Stimulated activated CD8-positive, alpha-beta memory T cell treated with anti-CD3 and anti-CD28 coated beads, Interleukin-4, amount 100 ng/mL, for 1 hour (primary cell): ENCODE measurements at places on chromosomes 7 and 10.

DNA sequence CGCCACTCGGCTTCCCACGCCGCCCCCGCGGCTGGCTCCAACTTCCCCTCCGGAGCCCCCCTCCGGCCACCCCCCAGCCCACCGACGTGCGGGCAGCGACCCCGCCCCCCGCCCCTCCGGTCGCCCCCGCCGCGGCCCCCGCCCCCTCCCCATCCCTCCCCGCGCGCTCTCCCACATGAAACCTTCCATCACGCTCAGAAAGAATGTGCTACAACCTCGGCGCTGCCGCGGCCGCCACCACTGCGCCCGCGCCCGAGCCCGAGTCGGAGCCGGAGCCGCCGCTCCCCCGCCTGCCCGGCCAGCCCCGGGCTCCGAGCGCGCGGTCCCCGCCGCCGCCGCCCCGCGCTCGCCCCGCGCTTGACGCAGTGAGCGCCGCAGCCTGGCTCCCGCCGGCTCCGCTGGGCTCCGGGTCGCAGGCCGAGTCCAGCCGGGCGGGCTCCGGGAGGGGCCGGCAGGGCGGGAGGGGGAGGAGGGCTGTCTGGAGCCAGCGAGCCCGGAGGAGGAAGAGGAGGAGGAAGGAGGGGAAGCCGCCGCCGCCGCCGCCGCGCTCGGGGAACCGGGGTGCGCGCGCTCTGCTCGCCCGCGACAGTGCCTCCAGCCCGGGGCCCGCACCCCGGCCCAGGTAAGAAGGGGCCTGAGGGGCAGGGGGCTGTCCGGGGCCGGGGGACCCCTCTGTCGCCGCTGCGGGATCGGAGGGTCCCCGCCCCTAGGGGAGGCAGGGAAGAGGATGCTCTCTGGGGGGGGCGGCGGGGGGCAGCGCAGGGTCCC, 4.3 kb upstream of the ELFN1 start:
- no peak for DNase-seq

GRCh38 chr10:25061711-25062449, 45.5 kb downstream of the THNSL1 start:
- DNase-seq: no peak

DNA sequence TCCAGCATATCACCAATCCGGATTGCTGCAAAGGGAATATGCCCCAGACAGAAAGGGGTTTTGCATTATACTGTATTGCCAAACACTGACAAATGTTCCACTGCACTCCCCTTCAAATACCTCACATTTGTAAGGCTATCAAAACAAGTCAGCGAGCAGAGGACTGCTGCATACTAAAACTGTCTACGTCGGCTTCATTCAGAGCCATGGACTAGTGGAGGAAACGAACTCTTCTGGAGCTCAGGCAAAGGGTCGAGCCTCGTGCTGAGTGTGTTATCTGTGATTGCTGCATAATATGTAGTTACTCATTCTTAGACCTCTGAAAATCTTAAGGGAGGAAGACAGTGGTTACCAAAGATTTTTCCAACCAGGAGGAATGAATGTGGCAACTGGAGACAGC, 200.2 kb downstream of the DYNC1I1 start:
- no peak for DNase-seq

DNA sequence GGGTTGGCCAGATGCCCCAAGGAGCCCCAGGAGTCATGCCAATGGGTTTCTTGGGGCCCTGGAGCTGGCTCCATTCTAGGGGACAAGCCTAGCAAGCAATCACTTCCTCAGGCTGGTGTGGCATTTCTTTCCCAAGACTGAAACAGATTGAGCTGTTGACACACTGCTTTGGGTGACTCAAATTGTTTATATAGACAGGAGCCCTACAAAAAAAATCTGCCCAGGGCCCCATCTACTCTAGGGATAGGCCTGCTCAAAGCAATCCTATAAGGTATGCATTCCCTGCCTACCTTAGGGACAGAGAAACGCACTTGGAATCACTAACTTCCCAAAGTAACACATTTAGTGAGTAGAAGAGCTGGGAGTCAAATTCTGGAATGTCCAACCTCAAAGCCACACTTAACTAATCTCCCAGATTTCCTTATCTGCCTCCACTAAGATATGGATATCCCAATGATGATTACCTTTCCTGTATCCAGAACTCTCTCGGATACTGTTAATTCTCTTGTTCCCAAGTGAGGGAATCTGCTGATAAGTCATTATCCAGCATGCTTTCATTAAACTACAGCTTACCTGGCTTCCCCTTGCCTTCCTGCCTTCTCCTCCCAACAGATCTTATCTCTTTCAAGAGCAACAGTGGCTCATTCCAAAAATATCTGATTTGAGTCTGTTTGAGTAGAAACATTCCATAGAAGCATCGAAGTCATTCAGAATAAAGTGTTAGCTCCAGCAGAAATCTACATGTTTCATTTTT, 3.1 kb downstream of the ABLIM1 start:
- no peak for DNase-seq

GRCh38 chr7:101814081-101814990, 3.1 kb upstream of the CUX1 start:
- no peak for DNase-seq

GRCh38 chr10:29767968-29768367, 133.2 kb upstream of the SVIL start:
- no peak for DNase-seq

GRCh38 chr7:24733414-24734060, 23.7 kb downstream of the GSDME start:
- no peak for DNase-seq

GRCh38 chr7:20417260-20417659, 86.6 kb downstream of the ITGB8 start:
- DNase-seq: no peak

GRCh38 chr10:70232155-70232858, 922 bp downstream of the PPA1 start:
- peak; percentile 3 for DNase-seq

- DNase-seq: no peak
These were observed 866 bp downstream of the CNOT4 start for GRCh38 chr7:135508883-135509588.

DNA sequence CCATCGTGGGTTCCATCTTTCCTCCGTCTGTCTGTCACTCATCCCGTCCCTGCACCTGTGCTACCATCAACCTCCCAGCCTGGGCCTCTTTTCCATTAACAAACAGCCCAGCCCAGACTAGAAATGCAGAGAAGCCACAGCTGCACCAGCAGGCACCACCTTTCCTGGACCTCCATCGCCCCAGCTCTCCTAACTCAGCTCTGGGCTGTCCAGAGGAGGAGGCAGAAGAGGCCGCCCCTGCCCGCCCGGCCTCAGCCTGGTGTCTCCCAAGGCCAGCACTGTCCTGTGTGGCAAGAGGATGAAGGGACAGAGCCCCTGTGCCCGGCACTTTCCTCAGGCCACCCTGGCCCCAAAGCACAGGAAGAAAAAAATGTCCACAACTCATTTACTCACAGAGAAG, 225.6 kb downstream of the PTPRN2 start:
- no peak for DNase-seq

GRCh38 chr7:98685541-98685940, 68.5 kb downstream of the NPTX2 start:
- DNase-seq: no peak

DNA sequence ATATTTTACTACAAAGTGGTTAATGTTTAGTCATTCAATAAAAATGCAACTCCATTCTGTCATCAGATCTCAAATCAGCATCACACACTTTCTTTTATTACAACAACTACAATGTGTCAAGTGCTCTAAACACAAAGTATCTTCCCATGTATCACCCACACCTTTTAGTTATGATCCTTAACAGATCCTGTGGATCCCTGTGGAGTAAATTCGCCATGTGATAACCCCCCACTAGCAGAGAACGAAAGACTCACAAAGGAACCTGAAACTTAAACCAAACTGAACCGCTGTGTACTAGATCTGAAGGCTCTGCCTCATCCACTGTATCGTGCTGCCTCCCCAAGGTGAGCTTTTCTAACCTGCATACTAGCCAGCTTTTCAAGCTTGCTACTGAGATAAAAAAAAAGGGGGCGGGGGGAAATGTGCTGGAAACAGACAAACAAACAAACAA, 1.7 kb downstream of the DPY19L1 start:
- DNase-seq: no peak

GRCh38 chr10:110358869-110359629, 54.3 kb upstream of the SMNDC1 start:
- DNase-seq: no peak

- DNase-seq: no peak
These were observed 9.5 kb upstream of the LBX1 start for GRCh38 chr10:101238732-101239105.
